Prostate gland (tissue), 2 donors: ENCODE measurements at places on chromosomes 7 and 10. TPM values are rescaled to one million over a fixed set of nuclear protein-coding genes. Genes with fewer than 3 reads are reported as not detected.

DNA sequence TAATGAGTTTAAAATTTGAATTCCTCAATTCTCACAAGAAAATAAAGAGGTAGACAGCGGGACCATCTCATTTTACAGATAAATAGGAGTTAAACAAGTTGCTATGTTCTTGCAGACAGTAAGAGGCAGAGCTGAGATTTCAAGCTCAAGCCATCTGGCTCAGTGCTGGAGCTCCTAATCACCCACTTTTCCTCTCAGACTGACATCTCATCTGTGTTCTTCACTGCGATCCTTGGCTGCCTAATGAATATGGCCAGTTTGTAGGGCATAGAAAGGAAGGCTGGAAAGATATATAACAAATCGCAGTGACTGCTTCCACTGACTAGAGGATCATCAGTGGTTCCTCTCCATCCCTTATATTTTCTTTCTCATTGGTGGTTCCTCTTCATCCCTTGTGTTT, 151.2 kb downstream of the MPP7 start:
- no peak overlapping the region for H3K4me3 ChIP-seq
- H3K27me3 ChIP-seq, result no peaks in the 10 kb centered on the region
- no peaks in the 10 kb centered on the region for H3K4me1 ChIP-seq
- no peaks in the 10 kb centered on the region for H3K36me3 ChIP-seq
- no peak for DNase-seq
- H3K27ac ChIP-seq, result no peak overlapping the region

GRCh38 chr7:68862261-68862660, 736.0 kb upstream of the AUTS2 start:
- DNase-seq, result no peak
- no peak overlapping the region for H3K27ac ChIP-seq
- no peaks in the 10 kb centered on the region for H3K27me3 ChIP-seq
- H3K4me3 ChIP-seq, result no peak overlapping the region
- H3K36me3 ChIP-seq, result no peaks in the 10 kb centered on the region

DNA sequence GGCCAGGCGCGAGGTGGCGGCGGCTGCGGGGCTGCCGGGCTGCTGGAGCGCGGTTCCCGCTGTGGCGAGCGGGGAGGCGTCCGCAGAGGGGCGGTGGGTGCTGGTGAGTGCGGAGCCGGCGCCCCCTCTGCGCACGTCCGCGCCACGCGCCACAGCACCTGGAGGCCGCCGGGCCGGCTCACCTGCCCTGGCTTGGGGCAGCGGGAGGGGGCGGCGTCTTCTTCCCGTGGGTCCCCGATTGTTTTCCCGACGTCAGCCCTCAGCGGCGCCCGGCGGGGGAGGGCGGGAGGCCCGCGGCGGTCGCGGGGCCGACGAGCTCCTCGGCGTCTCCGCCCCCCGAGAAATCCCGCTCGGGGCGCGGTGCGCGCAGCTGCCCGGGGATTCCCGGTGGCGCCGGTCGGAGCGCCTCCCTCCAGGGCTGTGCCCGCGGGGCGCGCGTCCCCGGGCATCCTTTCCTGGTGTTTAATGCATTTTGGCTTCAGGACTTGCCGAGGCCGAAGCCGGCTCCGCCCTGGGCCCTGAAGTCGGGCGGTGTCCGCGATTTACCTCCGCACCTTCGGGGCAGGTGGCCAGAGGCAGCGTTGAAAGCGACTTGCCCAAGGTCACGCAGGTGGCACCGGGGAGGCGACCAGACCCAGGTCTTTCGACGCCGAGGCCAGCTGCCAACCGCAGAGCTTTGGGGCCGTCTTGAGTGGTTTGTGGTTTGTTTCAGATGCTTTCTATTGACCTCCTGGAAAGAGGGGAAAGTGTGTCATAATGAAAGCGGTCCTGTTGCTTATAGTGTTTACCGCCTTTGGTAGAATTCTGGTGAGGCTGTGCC, 561 bp downstream of the PLEKHA1 start:
- H3K27ac ChIP-seq, result peak overlapping the region; percentile 91
- DNase-seq, result peak; percentile 45
- peak overlapping the region; percentile 91 for H3K4me3 ChIP-seq
- no peaks in the 10 kb centered on the region for H3K4me1 ChIP-seq
- H3K27me3 ChIP-seq, result no peaks in the 10 kb centered on the region

DNA sequence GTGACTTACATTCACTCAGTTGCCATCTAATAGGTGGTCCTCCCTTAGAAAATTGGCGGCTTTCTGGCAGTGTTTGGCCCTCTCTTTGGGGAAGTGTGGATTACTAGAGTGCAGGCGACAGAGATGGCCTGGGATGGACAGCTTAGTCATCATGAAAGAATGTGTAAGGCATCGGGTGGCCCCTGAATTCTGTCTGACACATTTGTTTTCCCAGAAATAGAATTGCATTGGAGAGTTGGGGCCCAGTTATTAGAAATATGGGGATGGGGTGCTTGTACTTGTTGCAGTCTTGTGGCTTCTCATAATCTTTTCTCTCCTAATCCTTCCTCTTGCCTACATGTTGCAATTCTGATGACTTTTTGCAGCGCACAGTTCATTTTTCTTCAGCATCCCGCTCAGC, 13.8 kb downstream of the TCF7L2 start:
- H3K4me1 ChIP-seq, result peaks cover 6% of the 10 kb centered on the region
- H3K27ac ChIP-seq, result no peak overlapping the region
- H3K4me3 ChIP-seq, result no peak overlapping the region

- H3K27ac ChIP-seq, result no peak overlapping the region
- H3K27me3 ChIP-seq, result no peaks in the 10 kb centered on the region
- no peaks in the 10 kb centered on the region for H3K4me1 ChIP-seq
- DNase-seq, result no peak
- H3K4me3 ChIP-seq, result no peak overlapping the region
- no peaks in the 10 kb centered on the region for H3K36me3 ChIP-seq
Measured at GRCh38 chr10:62249957-62250356, 18.7 kb downstream of the RTKN2 start.

- no peak overlapping the region for H3K4me3 ChIP-seq
- H3K27me3 ChIP-seq, result no peaks in the 10 kb centered on the region
- no peaks in the 10 kb centered on the region for H3K4me1 ChIP-seq
- no peaks in the 10 kb centered on the region for H3K36me3 ChIP-seq
Measured at GRCh38 chr10:58517491-58518355, 5.1 kb downstream of the BICC1 start.

DNA sequence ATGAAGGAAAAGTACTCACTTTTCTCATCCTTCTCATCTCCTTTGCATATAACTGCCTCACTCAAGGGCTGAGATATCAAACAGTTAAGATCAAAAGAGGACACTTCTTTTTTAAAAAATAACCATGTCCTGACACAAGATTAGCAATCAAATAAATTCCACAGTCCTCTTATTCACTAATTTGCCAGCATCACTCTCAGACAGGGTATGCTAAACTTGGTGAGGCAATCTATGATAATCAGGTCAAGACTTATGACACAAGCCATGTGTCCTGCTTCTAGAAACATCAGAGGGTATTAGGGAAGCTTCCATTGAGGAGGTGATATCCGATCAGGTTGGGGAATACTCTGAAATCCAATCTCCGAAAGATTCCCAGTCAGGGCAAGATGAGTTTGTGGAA, 10.4 kb downstream of the PANK1 start:
- H3K36me3 ChIP-seq, result no peaks in the 10 kb centered on the region
- DNase-seq, result no peak
- H3K4me3 ChIP-seq, result no peak overlapping the region

GRCh38 chr7:151453326-151453791, 13.4 kb upstream of the CRYGN start:
- no peak for DNase-seq
- no peak overlapping the region for H3K4me3 ChIP-seq
- no peaks in the 10 kb centered on the region for H3K27me3 ChIP-seq
- H3K27ac ChIP-seq, result no peak overlapping the region

GRCh38 chr7:77393261-77393660, 22.9 kb downstream of the GSAP start:
- DNase-seq, result no peak
- H3K4me3 ChIP-seq, result no peak overlapping the region
- H3K27me3 ChIP-seq, result no peaks in the 10 kb centered on the region
- no peaks in the 10 kb centered on the region for H3K36me3 ChIP-seq
- no peak overlapping the region for H3K27ac ChIP-seq

- no peak for DNase-seq
- no peaks in the 10 kb centered on the region for H3K27me3 ChIP-seq
- H3K36me3 ChIP-seq, result no peaks in the 10 kb centered on the region
- no peak overlapping the region for H3K4me3 ChIP-seq
- H3K27ac ChIP-seq, result no peak overlapping the region
- no peaks in the 10 kb centered on the region for H3K4me1 ChIP-seq
Measured at GRCh38 chr10:79472951-79473350, 27.5 kb upstream of the ZCCHC24 start.

DNA sequence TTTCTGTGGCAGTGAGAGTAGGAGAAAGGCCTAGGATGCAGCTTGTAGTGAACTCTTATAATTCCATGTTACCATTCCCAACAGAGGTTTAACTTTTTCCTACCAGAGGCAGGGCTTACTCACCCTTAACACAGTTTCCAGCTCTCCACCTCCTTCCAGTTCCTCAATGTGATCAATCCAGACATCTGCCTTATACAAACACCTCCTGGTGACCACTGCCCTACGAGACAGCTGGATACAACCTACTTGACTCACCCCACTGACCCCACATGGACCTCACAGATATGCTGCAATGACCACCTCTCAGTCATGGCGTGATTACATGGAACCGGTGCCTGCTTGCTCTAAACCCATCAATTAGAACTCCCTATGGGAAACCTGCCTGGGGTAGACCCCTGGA, 326.5 kb downstream of the TNS3 start:
- H3K4me1 ChIP-seq, result no peaks in the 10 kb centered on the region
- no peak overlapping the region for H3K27ac ChIP-seq
- H3K27me3 ChIP-seq, result no peaks in the 10 kb centered on the region
- DNase-seq, result no peak
- no peaks in the 10 kb centered on the region for H3K36me3 ChIP-seq

- H3K27me3 ChIP-seq, result no peaks in the 10 kb centered on the region
- no peak overlapping the region for H3K27ac ChIP-seq
- H3K4me3 ChIP-seq, result no peak overlapping the region
- H3K4me1 ChIP-seq, result no peaks in the 10 kb centered on the region
- DNase-seq, result no peak
Measured at GRCh38 chr7:129845178-129845971, 107.4 kb downstream of the UBE2H start.

DNA sequence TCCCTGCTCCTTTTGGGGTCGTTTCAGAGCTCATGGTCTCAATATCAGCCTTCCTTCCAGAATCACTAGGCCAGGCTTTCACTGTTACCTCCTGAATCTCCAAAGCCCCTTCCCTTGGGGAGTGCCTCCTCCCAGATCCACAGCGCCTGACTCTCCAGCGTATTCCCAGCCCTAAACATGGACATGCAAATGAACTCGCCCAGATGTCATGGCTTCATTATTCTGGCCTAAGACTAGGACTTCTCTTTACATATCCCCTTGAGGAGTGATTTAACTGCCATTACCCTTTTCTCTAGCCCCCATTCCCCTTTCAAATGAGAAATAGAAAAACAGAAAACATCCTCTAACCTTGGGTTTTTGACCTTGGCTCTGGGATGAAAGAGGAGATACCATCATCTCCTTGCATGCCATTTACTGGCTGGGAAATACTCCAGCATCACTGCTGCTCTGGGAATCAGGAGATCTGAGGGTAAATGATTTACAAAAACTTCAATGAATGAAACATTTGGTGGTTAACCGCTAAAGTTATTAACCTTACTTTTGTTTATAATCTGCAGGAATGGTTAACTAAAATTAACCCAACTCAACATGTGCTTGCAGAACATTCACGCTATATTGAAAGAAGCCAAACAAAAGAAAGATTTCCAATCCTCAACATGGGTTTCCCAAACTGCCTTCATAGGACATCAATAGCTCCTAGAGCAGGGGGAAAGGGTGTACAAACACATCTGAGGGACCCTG, 37.0 kb downstream of the FAM171A1 start:
- no peak for DNase-seq
- no peaks in the 10 kb centered on the region for H3K4me1 ChIP-seq
- H3K4me3 ChIP-seq, result no peak overlapping the region
- no peaks in the 10 kb centered on the region for H3K36me3 ChIP-seq
- no peaks in the 10 kb centered on the region for H3K27me3 ChIP-seq
- no peak overlapping the region for H3K27ac ChIP-seq

- no peak overlapping the region for H3K27ac ChIP-seq
- H3K36me3 ChIP-seq, result no peaks in the 10 kb centered on the region
Measured at GRCh38 chr7:87154166-87154565, 1.9 kb downstream of the DMTF1 start.

GRCh38 chr7:133112976-133113375, 31.1 kb upstream of the CHCHD3 start:
- no peak for DNase-seq
- no peaks in the 10 kb centered on the region for H3K27me3 ChIP-seq
- no peak overlapping the region for H3K27ac ChIP-seq
- H3K4me3 ChIP-seq, result no peak overlapping the region

- H3K27me3 ChIP-seq, result no peaks in the 10 kb centered on the region
- no peaks in the 10 kb centered on the region for H3K36me3 ChIP-seq
- H3K4me3 ChIP-seq, result no peak overlapping the region
- peaks cover 3% of the 10 kb centered on the region for H3K4me1 ChIP-seq
- no peak for DNase-seq
Measured at GRCh38 chr10:4051011-4051640, 266.1 kb upstream of the KLF6 start.

- no peak overlapping the region for H3K4me3 ChIP-seq
- no peaks in the 10 kb centered on the region for H3K4me1 ChIP-seq
- H3K36me3 ChIP-seq, result no peaks in the 10 kb centered on the region
- no peak for DNase-seq
- no peaks in the 10 kb centered on the region for H3K27me3 ChIP-seq
Measured at GRCh38 chr7:39535064-39535463, 31.1 kb upstream of the YAE1 start.

- no peaks in the 10 kb centered on the region for H3K4me1 ChIP-seq
- no peak for DNase-seq
- no peaks in the 10 kb centered on the region for H3K27me3 ChIP-seq
- no peaks in the 10 kb centered on the region for H3K36me3 ChIP-seq
Measured at GRCh38 chr10:112631501-112632400, 184.7 kb downstream of the VTI1A start.

GRCh38 chr10:133024704-133025557, 62.8 kb upstream of the ADGRA1 start:
- H3K4me1 ChIP-seq, result no peaks in the 10 kb centered on the region
- no peak overlapping the region for H3K4me3 ChIP-seq
- H3K27ac ChIP-seq, result no peak overlapping the region
- no peaks in the 10 kb centered on the region for H3K36me3 ChIP-seq
- peaks cover 11% of the 10 kb centered on the region for H3K27me3 ChIP-seq

DNA sequence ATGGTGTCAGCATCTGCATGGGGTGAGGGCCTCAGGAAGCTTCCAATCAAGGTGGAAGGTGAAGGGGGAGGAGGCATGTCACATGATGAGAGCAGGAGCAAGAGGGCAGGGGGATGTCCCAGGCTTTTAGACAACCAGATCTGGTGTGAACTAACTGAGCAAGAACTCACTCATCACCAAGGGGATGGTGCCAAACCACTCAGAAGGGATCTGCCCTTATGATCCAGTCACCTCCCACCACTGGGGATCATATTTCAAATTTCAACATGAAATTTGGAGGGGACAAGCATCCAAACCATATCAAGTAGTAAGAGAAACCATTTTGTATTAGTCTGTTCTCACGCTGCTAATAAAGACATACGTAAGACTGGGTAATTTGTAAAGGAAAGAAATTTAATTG, 33.6 kb downstream of the THNSL1 start:
- H3K36me3 ChIP-seq, result no peaks in the 10 kb centered on the region
- no peaks in the 10 kb centered on the region for H3K4me1 ChIP-seq
- H3K4me3 ChIP-seq, result no peak overlapping the region
- peaks cover 2% of the 10 kb centered on the region for H3K27me3 ChIP-seq

Gene RADIL
- 1.8 TPM for total RNA-seq

Gene FAM25C
- total RNA-seq, result not detected

Gene AASS
- total RNA-seq, result 21.6 TPM

Gene TMEM236
- 0.14 TPM for total RNA-seq

Gene PAX2
- total RNA-seq, result not detected

Gene RGR
- not detected for total RNA-seq

Gene TRPV5
- total RNA-seq, result not detected

Gene PON1
- total RNA-seq, result not detected
